Hematopoietic multipotent progenitor cell treated with erythropoietin and hydrocortisone succinate and interleukin-3 and kit ligand, for 8 days (in vitro differentiated cells): ENCODE measurements at places on chromosomes 5 and 9.

- peak; percentile 84 for DNase-seq
Measured at GRCh38 chr5:56479696-56480077, 246.6 kb upstream of the ANKRD55 start.

GRCh38 chr5:168455201-168455600, 31.1 kb upstream of the RARS1 start:
- no peak for DNase-seq

- no peak for DNase-seq
Measured at GRCh38 chr5:100165309-100165708, 369.9 kb upstream of the FAM174A start.

DNA sequence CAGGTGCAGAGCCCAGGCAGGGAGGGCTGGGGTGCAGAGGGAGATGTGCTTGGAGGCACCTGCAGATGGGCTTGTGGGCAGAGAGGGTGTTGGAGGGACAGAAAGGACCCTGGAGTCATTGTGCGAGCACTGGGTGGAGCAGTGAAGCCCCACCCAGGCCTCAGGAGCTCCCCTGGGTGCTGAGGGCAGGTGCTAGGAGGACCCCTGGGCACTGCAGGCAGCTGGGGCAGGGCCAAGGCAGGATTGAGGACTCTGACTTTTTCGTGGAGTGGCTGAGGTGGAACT, 10.3 kb upstream of the SLC6A18 start:
- no peak for DNase-seq

DNA sequence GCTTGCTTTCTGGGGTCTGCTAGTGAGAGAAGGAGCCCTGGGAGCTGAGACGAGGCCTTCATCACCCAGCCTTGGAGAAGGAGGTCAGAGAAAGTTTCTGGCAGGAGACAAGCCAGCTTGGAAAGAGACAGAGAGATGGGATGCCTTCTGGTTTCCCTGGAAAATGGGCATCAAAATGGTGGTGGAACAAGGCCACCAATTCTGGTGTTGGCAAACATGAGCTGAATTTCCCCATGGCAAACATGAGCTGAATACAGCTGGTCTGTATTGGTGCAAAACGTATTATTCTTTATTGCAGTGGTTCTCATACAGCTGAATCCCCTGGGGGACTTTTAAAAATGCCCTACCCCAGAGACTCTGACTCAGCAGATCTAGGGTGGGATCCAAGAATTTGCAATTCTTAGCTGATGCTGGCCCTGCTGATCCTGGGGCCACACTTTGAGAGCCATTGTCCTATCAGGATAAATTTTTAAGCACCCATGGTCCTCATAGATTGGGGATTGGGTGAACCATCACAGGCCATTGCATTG, 39.1 kb upstream of the S1PR3 start:
- no peak for DNase-seq

GRCh38 chr5:99929806-99930135, 605.4 kb upstream of the FAM174A start:
- DNase-seq, result no peak

DNA sequence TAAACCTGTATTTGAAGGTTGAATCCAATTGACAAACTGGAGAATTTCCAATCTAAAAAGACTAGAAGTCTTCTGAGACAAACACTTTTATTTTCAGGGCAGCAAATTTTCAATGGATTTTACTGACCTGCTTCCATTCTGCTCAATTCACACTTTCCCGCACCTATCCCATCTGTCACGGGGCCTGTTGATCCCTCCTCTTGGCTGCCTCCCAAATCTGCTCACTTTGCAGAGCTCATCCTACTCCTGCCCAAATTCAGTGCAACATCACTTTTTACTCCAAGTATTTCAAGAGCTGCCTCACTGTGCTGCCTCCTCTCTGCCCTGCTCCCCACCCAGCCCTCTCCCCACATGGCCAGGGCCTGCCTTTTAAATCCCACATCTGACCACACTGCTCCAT, 35.1 kb downstream of the GOLM1 start:
- no peak for DNase-seq

- no peak for DNase-seq
Measured at GRCh38 chr5:149039506-149039905, 23.4 kb downstream of the SH3TC2 start.

GRCh38 chr9:33044162-33044673, 19.1 kb downstream of the DNAJA1 start:
- DNase-seq, result peak; percentile 74

DNA sequence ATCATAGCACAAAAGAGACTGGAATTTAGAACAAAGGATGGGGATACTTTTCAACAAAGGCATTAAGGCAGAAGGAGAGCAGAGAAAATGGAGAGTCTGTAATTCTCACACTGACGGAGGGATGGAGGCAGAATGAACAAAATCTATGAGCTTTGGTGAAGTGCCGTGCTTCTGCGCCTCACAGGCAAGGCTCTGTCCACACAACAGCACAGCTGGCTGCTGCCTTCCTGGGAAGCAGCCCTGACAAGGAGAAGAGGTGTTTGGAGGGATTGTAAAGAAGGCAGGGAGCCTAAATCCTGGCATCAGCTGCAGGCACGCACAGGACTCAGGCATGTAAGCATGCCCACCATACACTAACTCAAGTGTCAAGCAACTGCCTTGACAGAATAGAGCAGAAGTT, 485.2 kb upstream of the KIF2A start:
- DNase-seq, result no peak

DNA sequence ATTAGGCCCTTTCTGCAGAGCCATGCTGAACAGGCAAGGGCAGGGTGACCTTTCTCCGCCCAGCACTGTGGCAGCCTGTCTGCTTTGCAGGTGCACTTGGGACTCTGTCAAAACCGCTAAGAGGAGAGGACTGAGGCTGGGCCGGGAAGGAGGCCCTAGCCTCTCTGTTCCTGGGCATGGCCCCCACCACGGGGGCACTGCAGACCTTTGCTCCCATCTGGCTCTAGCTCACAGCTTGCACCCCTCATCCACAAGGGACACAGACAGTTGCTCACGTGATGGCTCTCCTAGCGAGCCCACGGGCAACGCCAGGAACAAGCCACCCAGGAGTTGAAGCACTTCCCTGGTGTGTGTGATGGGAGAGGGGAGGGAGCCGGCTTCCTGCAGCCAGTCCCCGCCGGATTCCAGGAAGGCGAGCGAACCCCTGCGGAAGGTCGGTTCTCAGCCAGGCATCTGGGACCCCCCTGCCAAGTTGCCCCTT, 43.0 kb upstream of the FCN1 start:
- no peak for DNase-seq

DNA sequence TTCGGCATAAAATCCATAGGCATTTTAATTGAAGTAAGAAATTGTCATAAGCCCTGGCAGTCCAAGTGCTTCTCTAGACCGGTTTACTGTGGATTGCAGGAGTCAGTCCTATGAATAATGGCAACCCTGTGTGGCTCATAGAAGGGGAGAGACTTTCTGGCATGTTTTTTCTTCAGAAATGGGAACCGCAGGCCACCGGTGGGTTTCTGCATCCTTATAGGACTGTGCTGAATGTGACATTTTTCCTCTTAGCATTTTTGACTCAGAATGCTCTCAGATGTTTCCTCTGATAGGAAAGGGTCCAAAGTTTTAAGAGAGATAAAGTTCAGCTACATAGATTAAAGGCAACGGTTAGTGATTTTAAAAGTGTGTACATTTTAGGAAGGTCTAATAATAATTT, 6.3 kb downstream of the DAPK1 start:
- DNase-seq, result peak; percentile 47

GRCh38 chr9:88950341-88951154, 40.7 kb upstream of the S1PR3 start:
- DNase-seq, result no peak

- no peak for DNase-seq
Measured at GRCh38 chr9:3398232-3398648, 127.6 kb downstream of the RFX3 start.

DNA sequence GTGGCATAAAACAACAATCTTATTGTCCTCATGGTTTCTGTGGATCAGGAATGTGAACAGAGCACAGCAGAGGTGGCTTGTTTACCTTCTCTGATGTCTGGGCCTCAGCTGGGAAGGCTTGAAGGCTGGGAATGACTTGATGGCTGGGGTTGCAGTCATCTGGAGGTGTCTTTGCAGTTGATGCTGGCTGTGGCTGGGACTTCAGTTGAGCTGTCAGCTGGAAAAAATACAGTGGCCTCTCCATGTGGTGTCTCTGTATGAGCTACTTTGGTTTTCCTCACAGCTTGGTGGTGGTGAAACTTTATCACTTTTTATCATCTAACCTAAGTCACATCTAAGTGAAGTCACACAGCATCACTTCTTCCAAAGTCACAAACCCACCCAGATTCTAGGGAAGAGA, 24.7 kb upstream of the STX17 start:
- DNase-seq, result no peak

GRCh38 chr9:127742435-127743088, 7.5 kb upstream of the TOR2A start:
- DNase-seq, result peak; percentile 36

DNA sequence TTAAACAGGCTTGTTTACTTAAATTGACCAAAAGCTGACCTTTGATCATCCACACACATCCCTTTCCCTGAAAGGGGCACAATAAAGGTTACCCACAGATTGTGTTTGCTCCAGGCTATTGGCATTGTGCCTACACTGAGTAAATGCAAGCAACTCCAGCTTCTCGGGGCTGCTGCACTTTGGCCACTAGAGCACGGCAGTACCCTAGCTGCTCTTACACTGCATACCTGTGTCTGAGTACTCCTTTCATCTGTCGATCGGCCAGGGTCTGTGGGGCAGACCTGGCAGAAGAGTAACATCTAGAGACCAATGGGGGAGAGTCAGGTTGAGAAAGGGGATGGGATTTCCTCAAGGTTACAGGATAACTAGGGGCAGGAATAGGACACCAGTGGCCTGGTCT, 281.9 kb upstream of the NMUR2 start:
- no peak for DNase-seq

DNA sequence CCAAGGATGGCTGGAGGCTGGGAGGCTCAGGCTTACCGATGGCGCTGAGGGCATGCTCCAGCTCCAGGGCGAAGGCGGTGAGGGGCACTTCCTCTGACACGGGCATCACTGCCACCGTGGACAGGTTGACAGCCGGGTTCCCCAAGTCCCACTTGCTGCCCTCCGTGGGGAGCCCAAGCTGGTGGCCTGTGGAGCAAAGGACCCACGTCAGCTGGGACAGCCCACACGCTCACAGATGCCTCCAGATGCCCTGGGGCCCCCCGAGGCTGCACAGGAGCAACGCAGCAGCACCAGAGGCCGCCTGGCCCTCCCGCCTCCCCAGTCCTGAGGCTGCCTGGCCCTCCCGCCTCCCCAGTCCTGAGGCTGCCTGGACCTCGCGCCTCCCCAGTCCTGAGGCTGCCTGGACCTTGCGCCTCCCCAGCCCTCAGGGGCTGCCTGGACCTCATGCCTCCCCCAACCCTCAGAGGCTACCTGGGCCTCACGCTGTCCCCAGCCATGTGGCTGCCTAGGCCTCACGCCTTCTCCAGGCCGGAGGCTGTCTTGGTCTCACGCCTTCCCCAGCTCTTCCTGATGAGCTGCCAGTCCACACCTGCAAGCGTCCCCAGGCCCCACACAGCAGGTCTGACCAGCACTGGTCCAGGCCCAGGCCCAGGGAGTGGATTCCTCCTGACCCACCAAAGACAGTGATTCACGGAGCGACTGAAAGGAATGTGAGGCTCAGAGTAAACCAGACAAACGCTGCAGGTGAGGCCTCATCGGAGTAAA, 25.6 kb upstream of the NSMF start:
- DNase-seq, result no peak

GRCh38 chr5:16980983-16981382, 44.9 kb upstream of the MYO10 start:
- DNase-seq, result no peak

GRCh38 chr5:31232273-31232888, 38.9 kb downstream of the CDH6 start:
- peak; percentile 79 for DNase-seq

DNA sequence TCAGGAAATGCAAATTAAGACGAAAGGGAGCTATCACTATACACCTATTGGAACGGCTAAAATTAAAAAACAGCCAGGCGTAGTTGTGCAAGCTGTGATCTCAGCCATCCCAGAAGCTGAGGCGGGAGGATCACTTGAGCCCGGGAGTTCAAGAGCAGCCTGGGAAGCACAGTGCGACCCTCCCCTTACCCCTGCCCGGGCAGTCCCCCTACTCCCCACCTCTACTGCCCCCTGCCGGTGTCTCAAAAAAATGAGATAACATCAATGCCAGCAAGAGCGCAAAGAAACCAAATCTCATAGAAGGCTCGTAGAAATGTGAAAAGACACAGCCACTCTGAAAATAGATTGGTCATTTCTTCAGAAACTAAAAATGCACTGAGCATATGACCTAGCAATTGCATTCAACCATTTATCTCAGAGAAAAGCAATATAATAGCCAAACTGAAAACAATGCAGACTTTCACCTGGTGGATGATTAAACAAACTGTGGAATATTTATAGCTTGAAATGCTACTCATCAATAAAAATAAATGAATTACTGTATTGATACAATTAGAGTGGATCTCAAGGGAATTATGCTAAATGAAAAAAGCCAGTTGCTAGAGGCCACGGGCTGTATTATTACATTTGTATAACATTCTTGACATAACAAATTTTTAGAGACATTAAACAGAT, 20.6 kb downstream of the OR2V2 start:
- DNase-seq, result peak; percentile 57

DNA sequence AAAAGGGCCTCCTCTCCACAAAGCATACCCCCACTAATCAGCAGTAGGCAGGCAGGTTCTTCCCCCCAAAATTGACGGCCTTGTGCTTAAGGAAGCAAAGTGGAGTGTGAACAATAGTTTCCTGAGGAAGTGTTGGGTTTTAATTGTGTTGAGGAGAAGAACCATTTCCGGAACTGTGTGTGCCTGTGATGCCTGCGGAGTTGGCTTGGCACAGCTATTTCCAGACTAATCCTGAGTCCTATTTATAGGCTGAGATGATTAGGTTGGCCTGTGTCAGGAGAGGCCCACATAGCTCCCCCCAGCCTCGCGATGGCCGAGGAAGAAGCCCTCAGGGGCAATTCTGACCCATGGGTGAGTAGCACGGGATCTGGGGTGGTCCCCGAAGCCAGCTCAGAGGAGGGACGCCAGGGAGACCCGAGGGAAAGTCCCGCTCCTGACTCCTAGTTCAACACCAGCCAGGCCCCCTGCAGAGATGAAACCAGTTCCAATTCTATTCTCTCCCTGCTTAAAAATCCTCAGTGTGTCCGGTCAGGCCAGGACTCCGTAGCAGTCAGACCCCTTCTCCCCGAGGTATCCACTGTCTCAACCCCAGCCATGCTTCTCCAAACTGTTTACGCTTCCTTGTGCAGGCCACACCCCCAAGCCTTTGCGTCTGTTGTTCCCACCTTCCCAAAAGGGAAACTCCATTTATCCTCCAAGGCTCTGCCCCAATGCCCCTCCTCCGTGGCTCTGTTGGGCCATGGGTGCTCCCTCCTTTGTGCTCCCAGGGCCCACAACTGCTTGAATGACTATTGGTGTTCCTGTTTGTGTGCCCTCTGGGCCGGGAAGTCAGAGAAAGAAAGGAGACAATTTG, 18.1 kb downstream of the GSN start:
- peak; percentile 31 for DNase-seq
